Panc1 (cell line): ENCODE measurements at places on chromosomes 3 and 15.

DNA sequence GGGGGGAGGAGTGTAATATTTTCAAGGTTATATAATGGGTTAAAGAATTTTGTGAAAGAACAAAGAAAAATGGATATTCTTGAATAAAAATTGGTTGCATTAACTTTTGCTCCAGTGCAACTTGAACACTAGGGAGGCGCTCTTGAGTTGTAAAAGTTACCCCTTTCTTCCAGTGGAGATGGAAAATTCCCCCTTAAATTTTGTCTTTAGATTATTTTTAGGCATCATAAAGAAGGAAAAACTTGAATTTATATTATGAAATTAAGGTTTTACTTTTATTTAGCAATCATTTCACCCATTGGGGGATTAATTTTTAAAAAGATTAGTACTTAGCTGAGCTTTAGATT, 550 bp upstream of the CHD2 start:
- DNase-seq = no peak

GRCh38 chr3:179565496-179565895, 2.8 kb downstream of the ACTL6A start:
- DNase-seq = no peak

DNA sequence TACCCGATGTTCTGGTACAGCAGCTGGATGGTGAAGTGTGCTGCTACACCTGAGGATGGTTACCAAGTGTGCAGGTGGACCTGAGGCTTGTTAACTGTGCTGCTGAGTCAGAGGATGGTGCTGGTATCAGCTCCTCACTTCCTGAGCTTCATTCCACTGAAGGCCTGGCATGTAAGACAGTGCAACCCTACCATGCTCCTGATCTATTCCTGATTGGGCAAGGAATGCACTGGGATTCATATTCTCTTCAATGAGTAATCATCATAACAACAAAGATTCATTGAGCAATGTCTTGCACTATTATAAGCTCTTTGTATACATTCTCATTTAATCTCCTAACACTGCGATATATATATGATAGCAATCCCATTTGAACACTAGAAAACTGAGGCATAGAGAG, 62.9 kb upstream of the THSD4 start:
- DNase-seq = no peak

DNA sequence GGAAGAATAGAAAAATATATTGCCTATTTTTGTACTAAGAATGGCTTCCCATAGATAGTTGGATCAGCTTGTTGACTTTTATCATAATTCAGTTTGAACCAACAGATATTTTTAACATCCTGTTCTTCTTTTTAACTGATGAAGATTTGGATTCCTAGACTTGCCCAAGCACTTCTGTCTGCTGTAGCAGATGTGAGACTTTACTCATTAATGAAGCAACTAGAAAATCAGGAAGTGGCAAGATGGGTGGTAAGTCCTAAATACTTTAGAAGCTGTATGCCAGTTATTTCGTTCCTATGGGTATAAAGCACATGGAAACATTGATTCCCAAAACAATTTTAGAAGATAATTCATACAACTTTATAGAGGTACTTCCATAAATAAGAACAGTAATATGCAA, 8.4 kb downstream of the PIGB start:
- no peak for DNase-seq

GRCh38 chr3:45640091-45640507, 45.5 kb downstream of the LIMD1 start:
- DNase-seq = no peak

- DNase-seq = no peak
Measured at GRCh38 chr3:143139762-143140161, 20.2 kb downstream of the CHST2 start.

DNA sequence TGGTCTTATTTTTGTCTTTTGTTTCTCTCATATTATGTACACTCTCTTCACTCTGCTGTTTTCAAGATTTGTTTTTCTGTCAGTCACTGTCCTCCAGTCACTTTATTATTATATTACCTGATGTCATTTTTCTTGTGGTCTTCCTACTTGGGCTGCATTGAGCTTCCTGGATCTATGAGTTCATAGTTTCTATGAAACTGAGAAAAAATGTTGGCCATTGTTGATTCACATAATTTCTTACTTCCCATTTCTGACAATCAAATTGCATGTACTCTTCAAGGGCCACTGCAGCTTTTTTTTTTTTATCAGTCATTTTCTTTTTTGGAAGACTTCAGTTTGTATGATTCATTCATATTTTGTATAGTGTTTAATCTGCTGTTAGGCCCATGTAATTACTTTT, 1180.6 kb upstream of the GBE1 start:
- no peak for DNase-seq

DNA sequence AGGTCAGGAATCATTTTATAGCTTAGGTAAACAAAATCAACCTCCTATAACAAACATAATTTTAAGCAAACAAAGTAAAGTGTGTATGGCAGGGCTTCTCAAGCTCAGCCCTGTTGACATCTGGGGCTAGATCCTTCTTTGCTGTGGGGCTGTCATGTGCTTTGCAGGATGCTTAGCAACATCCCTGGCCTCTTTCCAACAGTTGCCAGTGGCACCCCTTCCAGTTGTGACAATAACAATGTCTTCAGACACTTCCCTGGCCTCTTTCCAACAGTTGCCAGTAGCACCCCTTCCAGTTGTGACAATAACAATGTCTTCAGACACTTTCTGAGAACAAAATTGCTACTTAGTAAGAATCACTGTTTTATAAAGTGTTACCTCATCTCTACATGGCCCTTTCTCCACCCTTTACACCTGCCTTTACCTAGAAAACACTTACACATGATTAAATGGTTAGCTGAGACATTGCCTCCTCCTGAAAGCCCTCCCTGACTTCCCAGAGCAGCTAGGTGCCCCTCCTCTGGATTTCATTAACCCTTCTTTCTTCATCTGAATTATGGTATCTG, 194.0 kb upstream of the LMCD1 start:
- DNase-seq = no peak

GRCh38 chr15:99090011-99090699, 14.7 kb upstream of the SYNM start:
- DNase-seq = no peak

- DNase-seq = no peak
Measured at GRCh38 chr15:20349774-20350498, 191.7 kb downstream of the GOLGA6L6 start.

DNA sequence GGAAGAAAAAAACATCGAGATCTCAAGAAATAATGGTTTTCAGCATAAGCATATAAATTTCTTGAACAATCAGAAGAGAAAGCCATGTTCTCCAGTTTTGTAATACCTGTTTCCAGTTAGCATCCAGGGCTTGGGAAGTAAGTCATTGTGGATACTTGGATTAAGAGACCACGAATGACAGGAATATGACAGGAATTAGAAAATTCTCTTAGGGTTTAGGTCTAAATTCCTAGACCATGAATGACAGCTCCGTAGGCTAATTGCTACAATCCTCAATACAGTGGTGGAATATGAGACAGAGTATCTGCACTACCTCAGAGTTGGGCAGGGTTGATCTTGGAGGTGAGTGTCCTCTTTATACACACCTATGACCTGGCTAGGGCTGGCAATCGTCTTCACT, 517.5 kb downstream of the NTRK3 start:
- no peak for DNase-seq

DNA sequence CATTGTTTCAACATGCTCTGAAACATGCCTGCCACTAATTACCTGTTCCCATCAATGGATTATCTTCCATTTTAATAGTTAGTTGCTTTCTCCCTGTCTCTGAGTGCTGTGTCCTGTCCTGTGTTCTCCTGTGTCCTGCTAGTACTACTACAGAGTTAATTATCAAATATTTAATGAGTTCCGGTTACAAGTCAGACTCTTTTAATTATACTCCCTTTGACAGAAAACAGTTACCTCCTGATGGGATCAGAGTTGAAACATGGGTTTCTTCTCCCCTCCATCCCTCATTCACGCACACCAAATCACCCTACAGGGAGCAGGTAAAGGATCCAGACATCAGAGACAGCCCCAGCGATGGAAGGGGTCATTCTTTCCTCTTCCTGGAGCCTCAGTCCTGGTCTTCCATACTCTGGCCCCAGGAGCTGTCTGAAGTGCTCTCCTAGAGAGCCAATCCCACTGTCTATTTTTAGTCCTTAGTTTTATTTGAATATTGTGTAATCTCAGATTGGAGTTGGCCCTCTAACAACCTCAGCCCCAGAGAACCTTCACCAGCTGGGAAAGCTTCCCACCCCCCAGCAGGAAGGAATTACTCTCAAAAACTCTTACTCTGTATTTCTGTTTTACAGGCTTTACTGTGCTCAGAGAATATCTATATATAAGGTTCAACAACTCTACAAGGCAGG, 137.0 kb upstream of the C2CD4B start:
- DNase-seq = no peak
